ENCODE measurements at places on chromosomes 3 and 15.

GRCh38 chr3:102057781-102058421, 208.6 kb downstream of the NFKBIZ start:
- no peak for DNase-seq

GRCh38 chr3:188151438-188151837, 2.5 kb upstream of the LPP start:
- DNase-seq: no peak

DNA sequence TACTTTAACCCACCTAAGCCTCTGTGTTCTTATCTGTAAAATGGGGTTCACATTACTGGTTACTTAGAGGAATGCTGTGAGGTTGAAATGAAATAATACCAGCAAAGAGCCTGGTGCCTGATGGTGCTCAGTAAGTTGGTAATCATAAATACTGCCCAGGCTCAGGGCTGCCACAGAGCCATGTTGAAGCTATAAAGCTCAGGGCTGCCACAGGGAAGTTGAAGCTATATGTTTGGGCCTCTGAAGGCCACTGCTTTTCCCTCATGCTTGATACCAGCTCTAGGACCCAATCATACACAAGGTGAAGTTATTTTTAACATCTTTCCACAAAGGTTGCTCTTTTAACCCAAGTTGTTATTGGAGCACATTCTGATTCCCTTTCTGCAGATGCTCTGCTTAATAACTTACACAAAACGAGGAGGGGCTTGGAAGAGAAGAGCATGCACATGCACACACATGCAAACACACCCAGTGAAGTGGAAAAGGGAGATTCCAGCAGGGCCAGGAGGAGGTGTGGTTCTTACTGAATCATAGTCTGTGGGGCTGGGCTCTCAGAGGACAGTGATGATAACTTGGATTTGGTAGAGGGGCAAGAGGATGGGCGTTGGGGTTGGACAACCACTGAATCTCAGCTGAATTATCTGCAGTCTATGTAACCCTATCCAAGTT, 17.4 kb downstream of the PARP14 start:
- no peak for DNase-seq

DNA sequence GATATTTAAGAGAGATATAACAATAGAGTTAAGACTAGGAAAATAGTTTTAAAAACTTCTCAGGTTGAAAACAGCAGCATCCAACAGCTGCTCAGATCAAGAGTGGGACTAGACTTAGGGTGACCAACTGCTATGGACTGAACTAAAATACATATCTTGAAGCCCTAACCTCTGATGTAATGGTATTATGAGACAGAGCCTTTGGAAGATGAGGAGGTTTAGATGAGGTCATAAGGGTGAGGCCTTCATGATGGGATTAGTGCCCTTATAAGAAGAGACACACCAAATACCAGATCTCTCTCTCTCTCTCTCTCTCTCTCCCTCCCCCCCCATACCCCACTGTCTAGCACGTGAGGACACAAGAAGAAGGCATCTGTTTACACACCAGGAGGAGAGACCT, 37.4 kb upstream of the GALNT15 start:
- no peak for DNase-seq

DNA sequence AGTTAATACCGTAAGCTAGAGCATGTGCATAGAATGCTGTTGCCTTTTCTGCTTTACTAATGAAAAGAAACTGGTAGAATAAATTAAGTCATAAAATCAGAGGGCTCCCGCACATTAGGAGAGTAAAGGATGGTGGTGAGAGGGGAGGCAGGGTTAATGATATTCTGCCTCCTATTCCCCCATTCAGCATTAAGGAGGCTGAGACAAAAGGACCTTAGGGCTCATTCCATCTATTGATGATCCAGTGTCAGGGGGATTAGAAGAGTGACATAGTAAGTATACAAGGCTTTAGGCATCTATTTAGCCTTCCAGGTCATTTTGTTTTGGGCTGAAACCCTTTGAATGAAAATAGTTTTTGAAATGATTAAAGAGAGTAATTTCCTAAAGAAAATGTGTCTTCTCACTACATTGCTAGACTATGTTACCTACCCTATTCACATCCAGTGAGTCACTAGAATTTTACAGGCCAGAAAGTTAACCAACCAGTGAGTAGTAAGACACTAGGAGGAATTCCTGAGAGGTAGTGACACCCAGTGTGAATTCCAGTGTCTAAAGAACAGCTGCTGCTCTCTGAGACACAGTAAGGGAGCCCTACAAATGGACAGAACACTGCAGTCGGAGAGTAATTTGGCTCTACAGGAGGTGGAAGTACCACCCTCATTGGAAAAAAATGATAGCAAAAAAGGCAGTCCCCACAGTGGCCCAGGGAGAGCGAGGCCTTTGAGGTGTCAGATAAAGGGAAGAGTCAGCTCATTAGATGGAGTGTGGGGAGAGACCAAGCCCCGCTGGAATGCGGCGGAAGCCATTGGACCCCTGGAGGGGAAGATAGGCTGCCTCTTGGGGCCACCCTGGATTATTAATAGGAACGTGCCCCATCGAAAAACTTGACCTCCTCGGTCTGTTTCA, 67.6 kb downstream of the TUSC7 start:
- DNase-seq: no peak

DNA sequence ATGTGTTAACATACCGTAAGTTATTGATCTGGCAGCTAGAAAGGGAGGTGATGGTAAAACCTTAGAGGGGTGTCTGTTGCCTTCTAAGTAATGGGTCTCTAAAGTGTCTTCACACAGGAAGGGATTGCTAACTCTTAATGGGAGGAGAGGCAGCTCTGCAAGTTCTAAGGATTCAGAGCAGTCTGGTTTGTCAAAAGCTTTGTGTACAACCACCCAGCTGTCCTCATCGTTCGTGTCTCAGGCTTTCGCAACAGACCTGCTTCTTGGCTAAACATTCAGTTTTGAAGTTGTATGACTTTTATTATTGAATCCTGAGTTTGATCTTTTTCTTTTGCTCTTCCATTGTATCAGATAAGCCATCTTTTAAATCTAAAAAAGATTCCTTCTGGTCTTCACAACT, 404.9 kb downstream of the SQOR start:
- DNase-seq: no peak

- DNase-seq: no peak
Observed at GRCh38 chr3:15693355-15693754, 91.8 kb downstream of the BTD start.

GRCh38 chr3:49872801-49873281, 3.1 kb upstream of the CAMKV start:
- DNase-seq: no peak

GRCh38 chr3:10006762-10007090, 19.5 kb upstream of the FANCD2 start:
- DNase-seq: no peak

GRCh38 chr3:53234130-53234840, 21.5 kb downstream of the TKT start:
- DNase-seq: no peak

All from activated T-cell treated with anti-CD3 and anti-CD28 coated beads for 4 hours (primary cell).